Effector memory CD4-positive, alpha-beta T cell (primary cell): ENCODE measurements at places on chromosomes 4 and X.

GRCh38 chr4:108611365-108611764 is 9.0 kb upstream of the RPL34 start:
- no peak overlapping the region for H3K4me3 ChIP-seq
- H3K27ac ChIP-seq: no peak overlapping the region
- no peaks in the 10 kb centered on the region for H3K4me1 ChIP-seq
- H3K36me3 ChIP-seq: no peaks in the 10 kb centered on the region
- no peaks in the 10 kb centered on the region for H3K27me3 ChIP-seq

DNA sequence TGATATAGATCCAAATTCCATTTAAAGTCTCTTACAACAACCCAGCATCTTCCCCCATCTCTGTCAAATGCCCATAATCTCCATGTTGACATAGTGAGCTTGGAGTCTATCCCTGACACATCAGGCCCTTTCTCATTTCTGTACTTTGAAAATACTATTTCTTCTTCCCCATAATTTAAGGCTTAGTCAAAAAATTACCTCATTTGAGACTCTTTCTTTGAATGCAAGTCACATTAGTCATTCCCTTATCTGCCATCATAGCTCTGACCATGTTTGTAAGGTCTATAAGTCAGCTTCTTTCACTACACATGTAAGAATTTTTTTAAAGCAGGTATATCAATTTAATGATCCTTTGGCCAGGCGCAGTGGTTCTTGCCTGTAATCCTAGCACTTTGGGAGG is 99.9 kb downstream of the DDX60 start:
- peaks cover 44% of the 10 kb centered on the region for H3K36me3 ChIP-seq
- H3K4me1 ChIP-seq: no peaks in the 10 kb centered on the region

GRCh38 chr4:76659103-76659490 is 224.1 kb downstream of the SHROOM3 start:
- DNase-seq: no peak
- no peaks in the 10 kb centered on the region for H3K4me1 ChIP-seq
- H3K27ac ChIP-seq: no peak overlapping the region
- no peak overlapping the region for H3K4me3 ChIP-seq

- peaks cover 16% of the 10 kb centered on the region for H3K4me1 ChIP-seq
- peaks cover 13% of the 10 kb centered on the region for H3K27me3 ChIP-seq
- H3K4me3 ChIP-seq: peak overlapping the region; percentile 51
- no peak overlapping the region for H3K27ac ChIP-seq
These were observed 634 bp downstream of the LRAT start for GRCh38 chr4:154744341-154744926.

GRCh38 chr4:168486912-168487281 is 6.6 kb upstream of the DDX60L start:
- no peak overlapping the region for H3K4me3 ChIP-seq
- H3K36me3 ChIP-seq: no peaks in the 10 kb centered on the region
- peaks cover 12% of the 10 kb centered on the region for H3K4me1 ChIP-seq
- DNase-seq: no peak

- no peak overlapping the region for H3K4me3 ChIP-seq
- DNase-seq: no peak
- no peaks in the 10 kb centered on the region for H3K4me1 ChIP-seq
- H3K27me3 ChIP-seq: no peaks in the 10 kb centered on the region
- H3K27ac ChIP-seq: no peak overlapping the region
These were observed 104.4 kb downstream of the HHIP start for GRCh38 chr4:144750348-144750747.

DNA sequence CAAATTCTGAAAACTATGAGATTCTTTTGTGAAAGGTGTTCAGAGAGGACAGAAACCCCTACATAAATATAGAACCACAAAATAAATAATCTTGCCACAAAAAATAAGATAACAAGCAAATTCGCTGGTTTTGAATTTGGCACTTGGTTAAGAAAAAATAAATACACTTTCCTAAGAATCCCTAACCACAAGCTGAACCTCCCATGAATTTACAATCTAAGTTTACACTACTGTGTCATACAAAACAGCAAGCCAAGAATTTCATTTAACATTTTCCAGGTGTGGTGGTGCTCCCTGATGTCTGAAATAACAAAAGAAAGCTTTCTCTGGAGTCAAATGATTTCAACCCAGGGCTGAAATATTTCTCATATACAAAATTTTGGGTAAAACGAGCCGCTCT is 121.0 kb downstream of the KCNIP4 start:
- no peaks in the 10 kb centered on the region for H3K4me1 ChIP-seq
- no peaks in the 10 kb centered on the region for H3K36me3 ChIP-seq
- no peak overlapping the region for H3K4me3 ChIP-seq
- H3K27me3 ChIP-seq: no peaks in the 10 kb centered on the region
- no peak overlapping the region for H3K27ac ChIP-seq

DNA sequence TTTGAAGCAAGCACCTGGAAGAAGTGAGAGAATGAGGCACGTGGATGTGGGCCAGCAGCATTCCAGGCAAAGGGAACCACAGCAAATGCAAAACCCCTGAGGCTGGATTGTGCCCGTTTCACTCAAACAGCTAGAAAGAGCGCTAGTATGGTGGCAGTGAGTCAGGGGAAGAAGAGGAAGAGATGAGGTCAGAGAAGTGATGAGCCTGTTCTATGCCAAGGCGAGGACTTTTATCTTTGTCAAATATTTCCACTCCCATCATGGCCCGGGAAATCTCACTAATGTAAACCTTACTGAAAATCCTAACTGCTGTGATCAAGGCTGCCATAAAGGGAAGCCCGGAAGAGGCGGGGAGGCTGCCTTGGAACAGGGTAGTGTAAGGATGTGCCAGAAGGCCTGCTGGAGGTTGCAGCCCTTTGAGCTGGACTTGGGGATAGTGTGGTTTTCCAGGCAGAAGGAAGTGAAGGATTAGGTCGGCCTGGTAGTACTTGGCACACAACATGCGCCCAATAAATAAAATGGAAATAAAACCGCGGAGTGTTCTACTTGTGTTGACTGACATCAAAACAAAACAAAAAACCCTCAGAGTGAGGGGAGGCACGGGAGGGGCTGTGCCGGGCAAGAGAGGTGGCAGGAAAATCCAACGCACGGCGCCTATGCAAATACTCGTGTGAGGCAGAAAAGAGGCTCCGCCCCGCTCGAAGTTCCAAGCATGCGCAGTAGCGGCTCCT is 1.2 kb upstream of the CDK16 start:
- H3K27me3 ChIP-seq: no peaks in the 10 kb centered on the region
- H3K27ac ChIP-seq: peak overlapping the region; percentile 88
- H3K4me3 ChIP-seq: no peak overlapping the region
- peaks cover 27% of the 10 kb centered on the region for H3K4me1 ChIP-seq

DNA sequence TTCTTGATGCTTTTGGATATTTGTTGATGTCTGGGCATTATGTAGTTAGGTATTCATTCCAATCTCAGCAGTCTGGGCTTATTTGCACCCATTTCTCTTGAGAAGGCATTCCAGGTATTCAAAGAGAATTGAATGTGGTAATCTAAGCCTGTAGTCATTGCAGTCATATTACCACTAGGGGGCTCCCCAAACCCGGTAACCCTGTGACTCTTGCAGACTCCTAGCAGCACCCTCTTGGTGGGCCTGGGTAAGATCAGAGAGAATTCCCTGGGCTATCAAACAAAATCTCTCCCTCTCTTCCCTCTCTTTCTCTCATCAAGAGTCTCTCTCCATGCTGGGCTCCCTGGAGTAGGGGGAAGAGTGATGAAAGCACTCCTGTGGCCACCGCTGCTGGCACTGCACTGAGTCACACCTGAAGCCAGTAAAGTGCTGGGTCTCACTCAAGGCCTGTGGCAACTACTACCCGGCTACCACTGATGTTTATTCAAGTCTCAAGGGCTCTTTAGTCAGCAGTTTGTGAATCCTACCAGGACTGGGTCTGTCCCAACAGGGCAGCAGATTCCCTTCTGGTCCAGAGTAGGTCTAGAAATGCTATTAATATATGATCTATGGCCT is 187.7 kb upstream of the NUDT10 start:
- H3K27me3 ChIP-seq: no peaks in the 10 kb centered on the region
- no peak overlapping the region for H3K4me3 ChIP-seq
- H3K4me1 ChIP-seq: no peaks in the 10 kb centered on the region
- no peaks in the 10 kb centered on the region for H3K36me3 ChIP-seq
- H3K27ac ChIP-seq: no peak overlapping the region
- no peak for DNase-seq

DNA sequence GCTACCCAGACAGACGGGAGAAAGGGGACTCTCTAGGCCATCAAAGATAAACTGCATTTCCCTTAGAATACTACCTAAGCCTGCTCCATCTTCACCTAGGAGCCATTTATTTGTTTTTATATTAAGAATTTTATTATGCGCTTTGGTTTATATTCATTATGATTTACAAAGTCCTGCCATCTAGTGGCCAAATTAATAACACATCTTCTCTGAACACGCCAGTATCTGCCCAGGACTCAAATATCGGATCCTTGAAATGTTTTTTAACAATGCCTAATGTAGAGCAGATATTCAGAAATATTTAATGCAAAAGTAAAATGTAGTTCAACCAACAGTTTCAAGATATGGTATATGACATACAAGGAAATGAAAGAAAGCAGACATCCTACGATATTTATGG is 20.8 kb upstream of the PRPS2 start:
- no peak overlapping the region for H3K4me3 ChIP-seq
- H3K4me1 ChIP-seq: peaks cover 5% of the 10 kb centered on the region
- H3K27ac ChIP-seq: no peak overlapping the region
- H3K36me3 ChIP-seq: no peaks in the 10 kb centered on the region
- DNase-seq: no peak
- no peaks in the 10 kb centered on the region for H3K27me3 ChIP-seq

GRCh38 chr4:8329859-8330761 is 60.6 kb downstream of the HTRA3 start:
- H3K4me1 ChIP-seq: no peaks in the 10 kb centered on the region
- H3K27ac ChIP-seq: no peak overlapping the region
- no peak overlapping the region for H3K4me3 ChIP-seq
- no peak for DNase-seq
- no peaks in the 10 kb centered on the region for H3K27me3 ChIP-seq
- H3K36me3 ChIP-seq: no peaks in the 10 kb centered on the region

DNA sequence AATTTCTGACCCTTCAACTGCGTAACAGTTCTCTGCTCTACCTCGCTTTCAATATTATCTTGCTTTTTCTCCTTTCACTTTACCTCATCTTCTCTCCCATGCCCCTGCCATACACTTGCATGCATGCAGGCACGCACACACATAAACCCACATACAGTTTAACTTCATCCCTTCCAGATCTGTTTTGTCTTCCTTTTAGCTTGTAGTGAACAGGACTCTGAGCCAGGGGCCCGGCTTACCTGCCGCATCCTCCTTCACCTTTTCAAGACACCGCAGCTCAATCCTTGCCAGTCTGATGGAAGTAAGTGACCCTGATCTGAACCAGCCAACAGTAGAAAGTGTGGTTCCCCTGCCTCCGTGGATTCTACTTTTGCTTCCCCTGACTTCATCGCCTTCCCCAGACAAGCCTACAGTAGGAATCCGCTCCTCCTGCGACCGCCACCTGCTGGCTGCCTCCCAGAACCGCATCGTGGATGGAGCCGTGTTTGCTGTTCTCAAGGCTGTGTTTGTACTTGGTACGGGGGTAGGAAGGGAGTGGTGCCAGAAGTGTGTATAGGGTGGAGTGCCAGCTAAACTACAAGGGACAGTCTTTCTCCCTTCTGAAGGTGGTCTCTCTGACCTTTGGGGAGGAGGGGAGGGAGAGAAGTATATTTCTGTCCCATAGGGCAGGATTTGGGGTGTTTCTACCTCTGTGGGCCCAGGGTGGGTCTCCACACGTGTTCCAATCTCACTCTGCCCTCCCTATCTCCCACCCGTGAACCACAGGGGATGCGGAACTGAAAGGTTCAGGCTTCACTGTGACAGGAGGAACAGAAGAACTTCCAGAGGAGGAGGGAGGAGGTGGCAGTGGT is 10.7 kb downstream of the MED12 start:
- peak; percentile 62 for DNase-seq
- peaks cover 8% of the 10 kb centered on the region for H3K4me1 ChIP-seq
- H3K27me3 ChIP-seq: no peaks in the 10 kb centered on the region
- peaks cover 44% of the 10 kb centered on the region for H3K36me3 ChIP-seq
- no peak overlapping the region for H3K27ac ChIP-seq
- H3K4me3 ChIP-seq: no peak overlapping the region

- no peak overlapping the region for H3K4me3 ChIP-seq
- peaks cover 2% of the 10 kb centered on the region for H3K27me3 ChIP-seq
- no peak overlapping the region for H3K27ac ChIP-seq
- H3K36me3 ChIP-seq: no peaks in the 10 kb centered on the region
These were observed 16.5 kb downstream of the ENPP6 start for GRCh38 chr4:184201179-184201578.

- DNase-seq: no peak
- H3K4me1 ChIP-seq: no peaks in the 10 kb centered on the region
- no peaks in the 10 kb centered on the region for H3K27me3 ChIP-seq
- no peak overlapping the region for H3K4me3 ChIP-seq
- H3K27ac ChIP-seq: no peak overlapping the region
These were observed 63.8 kb upstream of the PRDX4 start for GRCh38 chrX:23603501-23603900.

DNA sequence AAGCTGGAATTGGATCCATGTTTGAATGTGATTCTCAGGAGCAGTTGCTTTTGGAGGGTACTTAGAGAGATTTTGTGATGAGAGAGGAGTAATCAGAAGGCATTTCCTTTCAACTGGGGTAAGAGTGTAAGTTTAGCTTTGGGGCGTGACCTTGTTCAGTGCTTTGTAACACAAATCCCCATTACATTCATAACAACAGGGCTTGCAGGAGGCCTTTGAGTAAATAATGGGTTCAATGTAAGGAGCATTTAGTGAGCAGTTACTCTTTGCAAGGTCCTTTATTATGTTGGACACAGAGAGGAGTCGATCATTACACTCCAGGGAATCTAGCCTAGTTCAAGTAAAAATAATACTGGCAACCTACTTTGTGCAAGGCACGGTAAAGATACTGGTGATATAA is 74.0 kb upstream of the AFF2 start:
- DNase-seq: no peak
- no peak overlapping the region for H3K27ac ChIP-seq
- H3K4me1 ChIP-seq: no peaks in the 10 kb centered on the region

DNA sequence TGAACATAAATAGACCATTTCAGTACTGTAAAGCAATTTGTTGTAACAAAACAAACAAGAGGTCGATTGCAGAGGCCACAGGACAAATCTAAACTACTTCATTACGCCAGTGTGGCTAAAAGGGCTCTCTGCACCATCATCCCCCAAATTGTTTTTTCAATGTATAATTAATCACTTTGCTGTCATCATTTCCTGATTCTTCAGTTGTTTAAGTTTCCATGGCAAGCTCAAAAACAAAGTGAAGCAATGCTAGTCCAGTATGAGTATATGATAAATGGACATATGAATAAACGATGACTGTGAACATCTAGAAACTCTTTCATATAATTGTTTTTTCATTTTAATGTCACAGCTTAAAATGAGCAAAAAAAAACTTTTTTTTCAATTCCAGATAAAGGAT is 235.4 kb upstream of the FGF13 start:
- H3K27me3 ChIP-seq: no peaks in the 10 kb centered on the region
- H3K4me3 ChIP-seq: no peak overlapping the region
- H3K4me1 ChIP-seq: no peaks in the 10 kb centered on the region
- H3K36me3 ChIP-seq: no peaks in the 10 kb centered on the region
- no peak overlapping the region for H3K27ac ChIP-seq
